Activated CD4-positive, alpha-beta T cell treated with anti-CD3 and anti-CD28 coated beads, Interleukin-2, amount 10 ng/mL, durations not matched to agents 7 days and 5 days (primary cell): ENCODE measurements at places on chromosomes 2 and 18. TPM values are rescaled to one million over a fixed set of nuclear protein-coding genes. Genes with fewer than 3 reads are reported as not detected.
A peak's percentile ranks its signal among the peaks of the same experiment; 100 is the strongest.

GRCh38 chr2:157441072-157441454 lies 2.8 kb downstream of the CYTIP start:
- H3K27ac ChIP-seq, result peak overlapping the region; percentile 96
- peak overlapping the region; percentile 96 for H3K4me3 ChIP-seq
- peaks cover 73% of the 10 kb centered on the region for H3K36me3 ChIP-seq
- no peaks in the 10 kb centered on the region for H3K27me3 ChIP-seq
- peaks cover 21% of the 10 kb centered on the region for H3K4me1 ChIP-seq

DNA sequence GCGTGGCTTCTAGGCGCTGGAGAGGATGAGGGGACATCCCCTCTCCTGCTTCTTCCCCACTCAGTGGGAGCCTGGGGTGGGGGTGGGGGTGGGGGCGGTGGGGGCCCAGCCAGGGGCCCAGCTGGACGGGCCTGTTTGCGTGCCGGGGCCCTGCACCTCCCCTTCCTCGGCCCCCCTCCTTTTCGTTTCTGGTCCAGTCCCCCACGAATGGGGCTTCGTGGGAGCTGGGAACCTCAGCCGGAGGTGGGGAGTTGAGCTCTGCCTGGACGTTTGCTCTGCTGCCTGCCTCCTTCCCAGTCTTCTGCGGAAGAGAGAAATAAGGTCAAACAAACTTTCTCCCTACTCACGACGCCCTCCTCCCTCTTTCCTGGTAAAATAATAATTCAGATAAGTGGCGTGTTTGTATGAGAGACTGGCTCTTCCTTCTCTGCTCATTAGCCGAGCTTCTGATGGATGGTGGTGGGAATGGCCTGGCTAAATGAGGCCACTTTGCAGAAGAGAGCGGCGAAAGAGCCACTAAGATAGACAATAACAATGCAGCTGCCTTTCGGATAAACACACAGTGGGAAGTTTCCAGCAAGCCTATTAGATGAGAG lies 782 bp downstream of the MTA3 start:
- DNase-seq, result peak; percentile 12
- peak overlapping the region; percentile 82 for H3K4me3 ChIP-seq
- H3K27ac ChIP-seq, result peak overlapping the region; percentile 96
- no peaks in the 10 kb centered on the region for H3K27me3 ChIP-seq
- peaks cover 34% of the 10 kb centered on the region for H3K4me1 ChIP-seq
- peaks cover 14% of the 10 kb centered on the region for H3K36me3 ChIP-seq

GRCh38 chr2:48345176-48345575 lies 184.8 kb upstream of the STON1 start:
- peaks cover 47% of the 10 kb centered on the region for H3K4me1 ChIP-seq
- no peak for DNase-seq
- peaks cover 39% of the 10 kb centered on the region for H3K36me3 ChIP-seq
- no peak overlapping the region for H3K4me3 ChIP-seq
- H3K27me3 ChIP-seq, result no peaks in the 10 kb centered on the region
- peak overlapping the region; percentile 63 for H3K27ac ChIP-seq

DNA sequence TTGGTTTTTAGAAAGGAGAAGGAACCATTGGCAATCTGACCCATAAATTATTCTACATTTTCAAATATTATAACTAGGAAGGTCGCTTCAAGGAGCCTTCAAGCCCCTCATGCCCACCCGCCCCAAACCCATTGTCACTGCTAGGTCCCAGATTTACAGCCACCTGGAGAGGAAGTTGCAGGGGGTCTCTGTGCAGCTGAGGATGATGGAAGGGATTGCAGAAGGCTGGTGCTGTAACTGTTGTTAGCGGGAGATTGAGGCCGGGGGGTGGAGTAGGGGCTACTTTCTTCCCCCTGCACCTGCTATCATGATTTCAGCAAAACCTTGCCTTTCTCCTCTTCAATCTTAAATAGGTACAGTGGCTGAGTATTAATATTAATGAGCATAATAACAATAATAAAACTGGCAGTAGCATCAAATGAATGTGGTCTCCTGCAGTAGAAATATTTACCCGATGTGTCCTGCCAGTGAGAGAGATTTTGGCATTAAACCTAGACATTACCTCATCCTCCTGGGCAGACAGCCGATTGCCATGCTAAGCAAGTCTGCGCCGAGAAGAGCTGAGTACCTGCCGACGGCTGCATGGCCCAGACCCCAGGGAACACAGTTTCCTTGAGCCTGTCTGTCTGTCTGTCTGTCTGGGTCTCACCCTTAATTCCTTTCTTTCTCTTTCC lies 225.4 kb downstream of the FAM210A start:
- H3K4me1 ChIP-seq, result peaks cover 47% of the 10 kb centered on the region
- H3K4me3 ChIP-seq, result no peak overlapping the region
- peaks cover 36% of the 10 kb centered on the region for H3K36me3 ChIP-seq
- H3K27me3 ChIP-seq, result no peaks in the 10 kb centered on the region

DNA sequence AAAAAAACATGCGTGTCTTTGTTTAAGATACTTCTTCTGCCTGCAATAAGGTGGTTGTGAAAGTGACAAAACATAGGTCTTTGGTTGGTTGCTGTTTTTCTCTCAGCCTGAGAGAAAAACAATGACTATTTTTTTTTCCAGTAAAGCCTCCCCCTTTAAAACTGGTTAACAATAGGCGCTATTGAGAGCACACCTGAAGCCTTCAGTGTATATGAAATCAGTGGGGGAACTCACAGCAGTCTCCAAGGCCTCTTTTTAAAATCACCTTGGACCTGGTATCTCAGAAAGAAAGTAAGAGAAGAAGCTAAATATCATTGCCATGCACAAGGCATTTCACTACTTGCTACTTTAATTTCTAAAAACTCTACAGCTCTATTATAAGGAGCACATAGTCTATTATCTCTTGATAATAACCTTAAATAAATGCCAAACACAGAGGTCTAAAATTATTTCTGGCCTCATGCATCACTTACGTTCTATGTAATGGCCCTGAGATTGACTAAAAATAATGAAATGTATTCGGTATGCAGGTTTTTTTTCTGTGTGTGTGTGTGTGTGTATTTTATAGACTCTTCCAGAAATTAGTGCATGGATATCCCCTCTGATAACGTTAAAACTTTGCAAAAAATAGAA lies 544.4 kb downstream of the TDRD15 start:
- H3K4me3 ChIP-seq, result no peak overlapping the region
- H3K27me3 ChIP-seq, result no peaks in the 10 kb centered on the region
- no peaks in the 10 kb centered on the region for H3K4me1 ChIP-seq
- no peaks in the 10 kb centered on the region for H3K36me3 ChIP-seq

DNA sequence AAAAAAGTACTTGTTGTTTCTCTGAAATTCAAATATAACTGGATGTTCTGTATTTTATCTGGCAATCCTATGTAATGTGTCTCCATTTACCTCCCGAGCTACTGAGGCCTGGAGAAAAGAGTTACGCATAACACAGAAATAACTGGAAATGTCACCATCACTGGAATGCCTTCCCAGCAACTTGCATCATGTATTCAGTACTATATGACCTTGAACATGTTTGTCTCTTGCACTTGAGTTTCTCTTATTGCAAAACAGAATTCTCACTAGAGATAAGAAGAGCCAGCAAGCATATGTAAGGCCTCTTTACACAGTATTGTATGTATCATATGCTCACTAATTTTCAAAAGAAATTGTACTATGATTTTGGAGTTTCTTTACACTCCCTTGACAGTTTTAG lies 99.6 kb upstream of the CTAGE1 start:
- no peaks in the 10 kb centered on the region for H3K36me3 ChIP-seq
- no peaks in the 10 kb centered on the region for H3K27me3 ChIP-seq
- H3K4me1 ChIP-seq, result no peaks in the 10 kb centered on the region
- no peak for DNase-seq

- no peaks in the 10 kb centered on the region for H3K4me1 ChIP-seq
- DNase-seq, result no peak
- no peak overlapping the region for H3K4me3 ChIP-seq
- no peaks in the 10 kb centered on the region for H3K27me3 ChIP-seq
- H3K27ac ChIP-seq, result no peak overlapping the region
Observed at GRCh38 chr2:28639836-28640235, 111.8 kb upstream of the PPP1CB start.

- DNase-seq, result no peak
- H3K27ac ChIP-seq, result no peak overlapping the region
- no peaks in the 10 kb centered on the region for H3K36me3 ChIP-seq
Observed at GRCh38 chr2:210752532-210752931, 196.1 kb downstream of the CPS1 start.

DNA sequence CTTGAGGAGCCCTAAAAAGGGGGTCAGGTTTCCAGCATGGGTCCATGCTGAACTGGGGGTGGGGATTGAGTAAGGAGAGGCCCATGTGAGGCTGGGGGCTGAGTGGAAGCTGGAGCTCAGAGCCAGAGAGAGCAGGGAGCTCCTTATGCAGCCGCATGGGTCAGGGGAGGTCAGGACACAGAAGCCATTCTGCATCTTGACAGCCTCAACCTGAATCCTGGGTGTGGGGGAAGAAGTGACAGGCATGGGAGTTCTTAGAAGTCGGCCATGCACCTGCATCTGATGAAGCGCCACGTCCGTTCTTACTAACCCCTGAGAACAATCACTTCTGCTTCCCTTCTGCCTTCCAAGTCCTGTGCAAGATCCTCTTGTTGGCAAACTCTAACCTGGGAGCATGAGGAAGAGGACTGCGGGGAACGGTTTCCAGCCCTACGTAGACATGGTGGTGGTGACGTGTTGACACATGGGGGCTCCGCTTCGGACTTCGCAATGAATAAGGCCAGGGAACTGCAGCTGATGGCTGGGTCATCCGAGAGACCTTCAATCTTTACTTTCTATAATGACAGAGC lies 22.3 kb downstream of the GNLY start:
- peaks cover 6% of the 10 kb centered on the region for H3K27me3 ChIP-seq
- H3K36me3 ChIP-seq, result no peaks in the 10 kb centered on the region
- H3K4me3 ChIP-seq, result no peak overlapping the region
- H3K27ac ChIP-seq, result no peak overlapping the region
- peaks cover 26% of the 10 kb centered on the region for H3K4me1 ChIP-seq

DNA sequence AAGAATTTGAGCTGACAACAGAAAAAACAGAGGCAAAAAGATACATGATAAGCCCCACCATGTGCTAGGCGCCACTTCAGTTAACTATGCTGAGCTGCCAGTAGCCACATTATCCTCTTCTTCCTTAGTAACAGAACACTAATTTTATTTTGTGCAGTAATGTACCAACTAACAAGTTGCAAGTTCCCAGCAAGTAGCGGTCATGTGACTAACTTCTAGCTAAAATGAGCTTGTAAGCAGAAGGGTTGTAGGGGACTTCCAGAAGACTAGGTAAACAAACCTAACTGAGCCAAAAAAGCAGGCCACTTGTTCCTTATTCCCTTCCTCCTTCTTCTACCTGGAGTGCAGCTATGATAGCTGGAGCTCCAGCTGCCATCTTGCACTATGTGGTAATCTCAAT lies 75.5 kb downstream of the DTNB start:
- H3K4me1 ChIP-seq, result peaks cover 18% of the 10 kb centered on the region
- H3K36me3 ChIP-seq, result peaks cover 6% of the 10 kb centered on the region
- H3K27ac ChIP-seq, result no peak overlapping the region

DNA sequence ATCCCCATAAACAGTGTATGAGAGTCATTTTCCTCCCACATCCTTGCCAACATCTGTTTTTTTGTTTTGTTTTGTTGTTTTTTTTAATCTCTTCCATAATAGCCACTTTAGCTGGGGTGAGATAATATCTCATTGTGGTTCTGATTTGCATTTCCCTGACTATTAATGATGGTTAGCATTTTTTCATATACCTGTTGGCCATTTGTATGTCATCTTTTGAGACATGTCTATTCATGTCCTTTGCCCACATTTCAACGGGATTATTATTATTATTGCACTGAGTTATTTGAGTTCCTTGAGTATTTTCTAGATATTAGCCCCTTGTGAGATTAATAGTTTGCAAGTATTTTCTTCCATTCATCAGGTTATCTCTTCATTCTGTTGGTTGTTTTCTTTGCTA lies 223.3 kb downstream of the LPIN1 start:
- no peak overlapping the region for H3K27ac ChIP-seq
- peaks cover 5% of the 10 kb centered on the region for H3K36me3 ChIP-seq
- no peak overlapping the region for H3K4me3 ChIP-seq
- DNase-seq, result no peak

- H3K4me1 ChIP-seq, result no peaks in the 10 kb centered on the region
- no peak overlapping the region for H3K4me3 ChIP-seq
- no peaks in the 10 kb centered on the region for H3K36me3 ChIP-seq
- H3K27ac ChIP-seq, result no peak overlapping the region
Observed at GRCh38 chr2:237529452-237530402, 36.6 kb upstream of the PRLH start.

- peaks cover 6% of the 10 kb centered on the region for H3K27me3 ChIP-seq
- H3K27ac ChIP-seq, result no peak overlapping the region
- no peaks in the 10 kb centered on the region for H3K4me1 ChIP-seq
- H3K4me3 ChIP-seq, result no peak overlapping the region
- no peaks in the 10 kb centered on the region for H3K36me3 ChIP-seq
Observed at GRCh38 chr2:240383871-240384700, 51.4 kb upstream of the GPC1 start.

GRCh38 chr2:24365826-24366225 lies 5.5 kb upstream of the ITSN2 start:
- no peak overlapping the region for H3K27ac ChIP-seq
- peaks cover 5% of the 10 kb centered on the region for H3K4me1 ChIP-seq
- H3K27me3 ChIP-seq, result peaks cover 2% of the 10 kb centered on the region
- no peak for DNase-seq
- no peak overlapping the region for H3K4me3 ChIP-seq
- H3K36me3 ChIP-seq, result peaks cover 2% of the 10 kb centered on the region

- H3K4me3 ChIP-seq, result no peak overlapping the region
- peak; percentile 12 for DNase-seq
- peaks cover 9% of the 10 kb centered on the region for H3K27me3 ChIP-seq
- H3K36me3 ChIP-seq, result no peaks in the 10 kb centered on the region
- no peaks in the 10 kb centered on the region for H3K4me1 ChIP-seq
Observed at GRCh38 chr2:219736209-219736608, 108.8 kb downstream of the SLC4A3 start.

DNA sequence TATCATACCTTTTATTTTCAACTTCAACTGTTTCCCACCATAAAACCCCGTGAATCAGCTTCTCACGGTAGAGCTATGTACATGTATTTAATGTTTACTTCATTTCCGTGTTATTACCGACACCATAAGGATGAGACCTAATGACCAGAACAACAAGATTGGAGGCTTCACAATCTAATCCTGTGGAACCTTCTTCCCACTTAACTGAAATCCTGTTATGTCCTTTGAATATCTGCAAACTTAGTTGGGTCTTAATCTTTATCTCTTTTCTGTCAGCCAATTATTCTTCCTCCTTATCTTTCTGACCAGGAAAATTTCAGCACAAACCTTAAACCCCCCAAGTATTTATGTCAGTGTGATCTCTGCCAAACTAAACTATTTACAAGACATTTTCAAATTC lies 214.4 kb downstream of the TMX3 start:
- H3K27ac ChIP-seq, result no peak overlapping the region
- H3K36me3 ChIP-seq, result no peaks in the 10 kb centered on the region
- no peaks in the 10 kb centered on the region for H3K4me1 ChIP-seq

- H3K36me3 ChIP-seq, result no peaks in the 10 kb centered on the region
- no peak for DNase-seq
- no peak overlapping the region for H3K27ac ChIP-seq
- H3K27me3 ChIP-seq, result peaks cover 12% of the 10 kb centered on the region
Observed at GRCh38 chr2:171566057-171566456, 43.8 kb downstream of the CYBRD1 start.

GRCh38 chr2:30362468-30363081 lies 84.5 kb upstream of the LCLAT1 start:
- H3K4me3 ChIP-seq, result no peak overlapping the region
- H3K4me1 ChIP-seq, result peaks cover 45% of the 10 kb centered on the region
- no peak for DNase-seq
- H3K36me3 ChIP-seq, result no peaks in the 10 kb centered on the region
- no peaks in the 10 kb centered on the region for H3K27me3 ChIP-seq
- H3K27ac ChIP-seq, result peak overlapping the region; percentile 16

Gene CD28
- 163 TPM for total RNA-seq

Gene RNF152
- total RNA-seq, result 0.17 TPM

Gene VIT
- not detected for total RNA-seq

Gene LOXHD1
- 0.35 TPM for total RNA-seq
